ENCODE measurements at places on chromosomes 6 and 20.

DNA sequence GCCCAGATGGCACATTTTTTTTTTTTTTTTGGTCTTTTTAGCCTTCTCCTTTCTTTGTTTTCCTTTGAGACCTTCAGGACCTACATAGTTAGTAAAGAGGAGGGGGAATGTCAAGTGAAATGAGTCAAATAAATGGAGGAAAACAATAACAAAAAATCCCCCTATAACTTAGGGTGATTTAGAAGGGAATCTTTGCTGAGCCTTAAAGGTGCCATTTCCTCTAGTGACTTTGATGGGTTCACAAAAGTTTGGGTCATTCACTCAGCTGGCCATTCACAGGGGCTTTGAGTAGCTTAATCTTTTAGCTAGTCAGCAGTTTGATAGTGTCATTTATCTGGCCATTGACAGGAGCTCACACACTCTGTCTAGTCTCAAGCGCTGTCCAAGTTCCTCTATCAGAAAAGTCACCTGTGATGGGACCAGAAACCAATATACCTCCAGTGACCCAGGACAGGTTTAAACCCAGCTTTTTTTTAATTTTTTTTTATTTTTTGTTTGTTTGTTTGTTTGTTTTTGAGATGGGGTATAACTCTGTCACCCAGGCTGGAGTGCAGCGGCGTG lies 275.1 kb upstream of the PRDM1 start:
- no peak for DNase-seq

DNA sequence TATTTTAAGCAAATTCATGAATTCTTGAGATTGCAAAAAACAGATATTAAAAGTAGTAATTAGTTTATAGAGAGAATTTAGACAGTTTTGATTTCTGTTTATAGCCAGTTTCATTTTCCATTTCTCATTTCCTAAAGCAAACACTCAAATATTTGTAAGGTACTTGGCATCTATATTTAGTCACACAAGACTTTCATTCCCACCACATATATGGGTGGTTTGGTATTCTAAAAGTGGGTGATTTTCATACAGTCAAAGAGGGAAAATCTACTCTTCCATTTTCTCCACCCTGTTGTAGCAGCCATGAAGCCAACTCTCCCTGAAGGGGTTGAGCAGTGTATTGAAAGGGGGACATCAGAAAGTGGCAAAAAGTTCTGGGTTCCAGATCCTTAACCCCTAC lies 181.1 kb upstream of the SUPT3H start:
- no peak for DNase-seq

DNA sequence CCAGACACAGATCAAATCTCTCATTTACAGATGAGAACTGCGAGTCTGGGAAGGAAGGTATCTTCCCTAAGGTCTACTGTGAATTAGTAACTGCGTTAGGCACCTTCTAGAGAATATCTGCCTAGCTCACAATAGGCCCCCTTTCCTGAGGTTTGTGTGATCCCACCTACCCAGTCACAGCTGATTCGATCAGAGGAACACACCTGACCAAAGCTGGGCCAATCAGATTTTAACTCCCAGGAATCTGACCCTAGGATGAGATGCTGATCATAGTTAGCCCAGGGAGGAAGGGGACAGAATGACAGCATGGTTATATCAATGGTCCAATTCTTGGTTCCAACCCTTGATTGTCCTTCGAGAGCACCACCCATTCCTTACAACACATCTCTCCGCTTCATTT lies 7.4 kb upstream of the CCDC167 start:
- no peak for DNase-seq

- no peak for DNase-seq
Observed at GRCh38 chr20:33664762-33665144, 2.0 kb upstream of the ACTL10 start.

DNA sequence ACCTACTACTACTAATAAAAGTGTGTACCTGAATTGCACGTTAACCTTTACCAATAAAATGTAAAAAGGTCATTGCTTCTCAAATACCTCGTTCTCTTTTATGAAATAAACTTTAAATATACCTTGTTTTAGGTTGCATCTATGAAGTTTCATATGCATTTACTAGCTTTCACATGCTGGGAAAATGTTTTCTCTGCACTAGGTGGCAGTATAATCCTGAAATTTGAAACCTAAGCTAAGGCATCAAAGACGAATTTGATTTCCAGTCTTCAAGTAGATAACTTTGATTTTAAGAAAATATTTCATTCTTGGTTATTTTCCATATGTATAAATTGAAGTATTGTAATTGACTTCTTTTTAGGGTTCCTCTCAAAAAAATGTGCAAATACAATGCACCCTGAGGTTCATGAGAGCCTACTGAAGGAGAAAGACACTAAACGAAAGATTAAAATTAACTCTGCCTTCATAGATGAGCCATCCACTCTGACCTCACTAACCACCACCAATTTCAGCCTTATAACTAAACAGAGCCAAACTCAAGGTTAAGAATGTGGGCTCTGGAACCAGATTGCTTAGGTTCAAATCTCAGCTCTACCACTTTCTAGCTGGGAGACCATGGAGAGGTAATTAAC lies 7.3 kb upstream of the COL9A1 start:
- DNase-seq = peak; percentile 34

- no peak for DNase-seq
Observed at GRCh38 chr6:42093582-42094329, 43.4 kb downstream of the TAF8 start.

Measured in CD4-positive, alpha-beta T cell treated with Interleukin-10 for 1 hour (primary cell).